ENCODE measurements at places on chromosomes 6 and 20. TPM values are rescaled to one million over a fixed set of nuclear protein-coding genes. Genes with fewer than 3 reads are reported as not detected.
A peak's percentile ranks its signal among the peaks of the same experiment; 100 is the strongest.

GINS1 gene
- 59.9 TPM for total RNA-seq

DNA sequence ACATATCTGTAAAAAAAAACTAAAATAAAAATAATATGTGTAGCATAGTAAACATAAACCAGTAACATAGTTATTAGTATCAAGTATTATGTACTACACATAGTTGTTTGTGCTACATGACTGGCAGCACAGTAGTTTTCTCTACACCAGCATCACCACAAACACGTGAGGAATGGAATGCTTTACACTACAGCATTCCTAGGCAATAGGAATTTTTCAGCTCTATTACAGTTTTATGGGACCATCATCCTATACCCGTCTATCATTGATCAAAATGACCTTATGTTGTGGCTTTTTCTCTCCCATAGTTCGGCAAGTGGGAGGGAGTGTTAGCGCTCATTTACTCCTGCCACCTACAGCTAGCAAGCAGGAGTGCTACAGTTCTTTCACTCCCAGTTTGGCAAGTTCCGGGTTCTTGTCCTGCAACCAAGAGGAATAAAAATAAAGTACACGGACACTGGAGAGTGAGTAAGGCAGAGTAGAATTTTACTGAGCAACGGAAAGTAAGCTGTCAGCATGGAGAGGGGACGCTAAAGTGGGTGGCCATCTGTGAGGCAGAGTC, 196.8 kb upstream of the HSF2 start:
- no peak overlapping the region for H3K27ac ChIP-seq
- no peaks in the 10 kb centered on the region for H3K27me3 ChIP-seq
- peak; percentile 2 for DNase-seq
- no peaks in the 10 kb centered on the region for H3K36me3 ChIP-seq
- no peak overlapping the region for H3K4me3 ChIP-seq
- H3K4me1 ChIP-seq, result no peaks in the 10 kb centered on the region

SDCBP2 gene
- 0.87 TPM for total RNA-seq

BEND3 gene
- 7.6 TPM for total RNA-seq

DNA sequence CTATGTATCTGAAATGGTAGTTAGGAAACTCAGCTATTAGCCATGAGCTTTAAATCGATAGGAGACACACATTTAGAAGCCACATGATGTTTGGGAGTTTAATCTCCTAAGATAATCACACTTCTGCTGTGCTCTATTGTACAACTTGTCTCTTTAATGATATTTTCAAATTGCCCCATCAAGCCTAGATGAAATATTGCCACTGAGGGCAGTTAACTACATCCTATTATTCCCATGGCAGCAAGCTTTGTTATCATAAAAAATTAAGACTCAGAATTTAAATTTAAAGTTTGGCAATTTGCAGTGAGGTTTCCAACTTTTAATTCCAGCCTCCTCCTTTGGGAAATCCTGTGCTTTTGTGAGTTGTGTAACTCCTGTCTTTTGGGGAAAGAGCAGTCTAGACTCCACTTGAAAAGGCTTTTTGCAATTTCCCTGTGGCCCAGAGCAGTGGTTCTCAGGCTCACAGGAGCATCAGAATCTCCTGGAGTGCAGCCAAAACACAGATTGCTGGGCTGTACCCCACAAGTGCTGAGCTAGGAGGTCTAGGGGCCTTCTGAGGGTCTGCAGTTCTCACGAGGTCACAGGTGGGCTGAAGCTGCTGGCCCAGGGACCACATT, 792.4 kb downstream of the QKI start:
- H3K27me3 ChIP-seq, result no peaks in the 10 kb centered on the region
- no peak overlapping the region for H3K27ac ChIP-seq
- no peak for DNase-seq
- no peak overlapping the region for H3K4me3 ChIP-seq

- peak overlapping the region; percentile 78 for H3K27ac ChIP-seq
- H3K27me3 ChIP-seq, result no peaks in the 10 kb centered on the region
These were observed 15.0 kb downstream of the PARD6B start for GRCh38 chr20:50746138-50746940.

SIRPD gene
- not detected for total RNA-seq

- H3K27me3 ChIP-seq, result peaks cover 13% of the 10 kb centered on the region
- no peak for DNase-seq
- H3K27ac ChIP-seq, result no peak overlapping the region
- H3K4me1 ChIP-seq, result 0 out of 2 replicates have a peak, but pooled peaks cover 4% of the 10 kb centered on the region
- H3K4me3 ChIP-seq, result no peak overlapping the region
These were observed 17.7 kb upstream of the STX16 start for GRCh38 chr20:58633161-58634053.

GRCh38 chr20:46865824-46866223, 28.8 kb upstream of the EYA2 start:
- DNase-seq, result no peak
- peaks cover 14% of the 10 kb centered on the region for H3K27me3 ChIP-seq
- no peaks in the 10 kb centered on the region for H3K36me3 ChIP-seq
- no peak overlapping the region for H3K4me3 ChIP-seq

- peaks cover 5% of the 10 kb centered on the region for H3K27me3 ChIP-seq
- no peak overlapping the region for H3K27ac ChIP-seq
- no peaks in the 10 kb centered on the region for H3K4me1 ChIP-seq
- H3K36me3 ChIP-seq, result no peaks in the 10 kb centered on the region
These were observed 40.7 kb upstream of the EXOC2 start for GRCh38 chr6:733431-734219.

- no peaks in the 10 kb centered on the region for H3K27me3 ChIP-seq
- no peaks in the 10 kb centered on the region for H3K36me3 ChIP-seq
- peaks cover 11% of the 10 kb centered on the region for H3K4me1 ChIP-seq
- H3K27ac ChIP-seq, result no peak overlapping the region
These were observed 55.0 kb upstream of the HLA-A start for GRCh38 chr6:29887330-29887818.

- DNase-seq, result no peak
- no peaks in the 10 kb centered on the region for H3K27me3 ChIP-seq
- no peaks in the 10 kb centered on the region for H3K36me3 ChIP-seq
- no peaks in the 10 kb centered on the region for H3K4me1 ChIP-seq
These were observed 391.2 kb upstream of the MAP3K7 start for GRCh38 chr6:90978046-90978445.

GRCh38 chr6:51094271-51094670, 275.6 kb downstream of the TFAP2B start:
- H3K36me3 ChIP-seq, result no peaks in the 10 kb centered on the region
- DNase-seq, result no peak
- H3K27ac ChIP-seq, result no peak overlapping the region

GRCh38 chr20:62330576-62331317, 27.9 kb downstream of the ADRM1 start:
- no peaks in the 10 kb centered on the region for H3K4me1 ChIP-seq
- no peaks in the 10 kb centered on the region for H3K27me3 ChIP-seq
- peaks cover 94% of the 10 kb centered on the region for H3K36me3 ChIP-seq
- no peak overlapping the region for H3K4me3 ChIP-seq
- DNase-seq, result no peak

GRCh38 chr6:93300661-93301060, 118.7 kb downstream of the EPHA7 start:
- H3K27ac ChIP-seq, result no peak overlapping the region
- no peaks in the 10 kb centered on the region for H3K36me3 ChIP-seq
- H3K27me3 ChIP-seq, result no peaks in the 10 kb centered on the region
- DNase-seq, result no peak
- H3K4me3 ChIP-seq, result no peak overlapping the region

ADGRF4 gene
- total RNA-seq, result not detected

GRCh38 chr6:18488526-18489270, 101.5 kb downstream of the RNF144B start:
- no peak overlapping the region for H3K27ac ChIP-seq
- H3K27me3 ChIP-seq, result no peaks in the 10 kb centered on the region

DNA sequence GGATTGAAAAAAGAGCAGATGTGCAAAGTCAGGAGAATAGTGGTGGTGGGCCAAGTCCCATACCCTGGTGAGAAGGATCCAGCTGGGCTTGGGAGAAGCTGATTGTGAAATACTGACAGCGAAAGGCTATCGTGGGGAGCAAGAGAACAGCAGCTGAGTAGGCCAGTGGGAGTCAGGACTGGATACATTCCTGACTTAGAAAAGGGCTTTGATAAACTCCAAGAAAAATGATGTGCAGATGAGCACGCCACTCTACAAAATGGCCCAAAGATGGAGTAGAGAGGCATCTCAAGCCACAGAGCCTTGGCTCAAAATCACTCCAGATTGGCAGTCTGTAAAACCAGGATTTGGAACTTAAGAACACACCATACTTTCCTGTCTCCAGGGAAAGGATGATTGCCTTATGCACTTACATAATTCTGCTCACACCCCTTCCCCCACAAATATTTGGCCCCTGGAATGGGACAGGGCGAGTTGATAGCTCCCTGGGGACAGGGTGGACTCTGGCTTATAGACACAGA, 578.7 kb downstream of the MAFB start:
- no peak overlapping the region for H3K4me3 ChIP-seq
- no peaks in the 10 kb centered on the region for H3K27me3 ChIP-seq
- no peak overlapping the region for H3K27ac ChIP-seq
- no peaks in the 10 kb centered on the region for H3K4me1 ChIP-seq
- no peaks in the 10 kb centered on the region for H3K36me3 ChIP-seq

GRCh38 chr20:44009679-44009992, 95.0 kb downstream of the TOX2 start:
- no peaks in the 10 kb centered on the region for H3K4me1 ChIP-seq
- no peak overlapping the region for H3K4me3 ChIP-seq
- H3K27me3 ChIP-seq, result no peaks in the 10 kb centered on the region
- no peaks in the 10 kb centered on the region for H3K36me3 ChIP-seq
- no peak for DNase-seq
- H3K27ac ChIP-seq, result no peak overlapping the region

DNA sequence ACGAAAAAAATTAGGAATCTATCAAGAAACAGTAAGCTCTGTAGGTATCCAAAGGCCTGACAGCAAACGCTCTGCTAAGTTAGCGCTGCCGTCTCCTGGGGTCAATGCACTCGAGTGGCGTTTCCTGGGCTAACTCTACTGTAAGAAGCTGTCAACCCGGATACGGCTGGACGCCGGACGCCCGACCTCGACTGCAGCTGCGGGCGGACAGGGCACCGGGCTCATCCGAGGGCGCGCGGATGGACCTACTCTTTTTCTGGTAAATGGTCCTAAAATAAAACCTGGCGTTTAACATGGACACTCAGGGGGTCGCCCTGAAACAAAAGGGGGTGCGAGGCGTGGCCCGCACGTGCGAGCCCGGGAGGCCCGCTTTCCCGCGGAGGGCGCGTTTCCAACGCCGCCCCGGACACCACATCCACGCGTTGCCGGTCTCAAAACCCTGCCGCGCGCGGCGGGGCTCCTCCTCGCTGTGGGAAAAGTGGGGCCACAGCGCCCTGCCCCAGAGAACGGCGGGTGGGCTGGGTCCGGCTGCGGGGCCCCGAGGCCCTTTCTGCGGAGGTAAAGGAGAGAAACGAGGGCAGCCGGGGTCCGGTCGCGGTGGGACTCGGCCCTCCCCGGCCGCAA, 537 bp downstream of the TCP1 start:
- H3K4me3 ChIP-seq, result peak overlapping the region; percentile 91
- H3K4me1 ChIP-seq, result peaks cover 68% of the 10 kb centered on the region
- peaks cover 38% of the 10 kb centered on the region for H3K36me3 ChIP-seq
- H3K27ac ChIP-seq, result peak overlapping the region; percentile 91
- DNase-seq, result peak; percentile 47

- H3K27ac ChIP-seq, result peak overlapping the region; percentile 61
- DNase-seq, result peak; percentile 43
- H3K36me3 ChIP-seq, result no peaks in the 10 kb centered on the region
- H3K4me1 ChIP-seq, result peaks cover 54% of the 10 kb centered on the region
These were observed 25.1 kb upstream of the SLC17A3 start for GRCh38 chr6:25899123-25899522.

DNA sequence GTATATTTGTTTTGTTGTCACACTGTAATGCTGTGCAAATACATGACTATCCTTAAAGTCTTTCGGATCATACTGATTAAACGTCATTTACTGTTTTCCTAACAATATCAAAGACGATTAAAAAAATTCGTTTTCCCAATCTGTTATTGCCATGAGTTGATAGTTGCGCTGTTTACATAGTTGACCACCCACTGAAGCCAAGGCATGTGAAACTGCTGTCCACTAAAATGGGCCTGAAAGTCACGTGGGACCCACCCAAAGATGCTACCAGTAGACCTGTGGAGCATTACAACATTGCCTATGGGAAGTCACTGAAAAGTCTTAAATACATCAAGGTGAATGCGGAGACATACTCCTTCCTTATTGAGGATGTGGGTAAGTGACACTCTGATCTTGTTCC, 28.1 kb downstream of the FNDC1 start:
- H3K27me3 ChIP-seq, result no peaks in the 10 kb centered on the region
- no peaks in the 10 kb centered on the region for H3K36me3 ChIP-seq
- no peaks in the 10 kb centered on the region for H3K4me1 ChIP-seq
- no peak overlapping the region for H3K27ac ChIP-seq
- DNase-seq, result no peak
- H3K4me3 ChIP-seq, result no peak overlapping the region

GRCh38 chr6:161561908-161562307, 288.0 kb upstream of the AGPAT4 start:
- H3K4me1 ChIP-seq, result no peaks in the 10 kb centered on the region
- no peak overlapping the region for H3K27ac ChIP-seq
- no peak overlapping the region for H3K4me3 ChIP-seq
- no peak for DNase-seq
- H3K27me3 ChIP-seq, result no peaks in the 10 kb centered on the region
- H3K36me3 ChIP-seq, result no peaks in the 10 kb centered on the region

- H3K4me1 ChIP-seq, result no peaks in the 10 kb centered on the region
- DNase-seq, result no peak
- no peak overlapping the region for H3K27ac ChIP-seq
- no peaks in the 10 kb centered on the region for H3K27me3 ChIP-seq
These were observed 340.6 kb upstream of the SASH1 start for GRCh38 chr6:148001844-148002642.

- no peaks in the 10 kb centered on the region for H3K36me3 ChIP-seq
- H3K27ac ChIP-seq, result no peak overlapping the region
- H3K27me3 ChIP-seq, result no peaks in the 10 kb centered on the region
- H3K4me3 ChIP-seq, result peak overlapping the region; percentile 42
- no peak for DNase-seq
These were observed 140.8 kb upstream of the CARMIL1 start for GRCh38 chr6:25138233-25138933.

DNA sequence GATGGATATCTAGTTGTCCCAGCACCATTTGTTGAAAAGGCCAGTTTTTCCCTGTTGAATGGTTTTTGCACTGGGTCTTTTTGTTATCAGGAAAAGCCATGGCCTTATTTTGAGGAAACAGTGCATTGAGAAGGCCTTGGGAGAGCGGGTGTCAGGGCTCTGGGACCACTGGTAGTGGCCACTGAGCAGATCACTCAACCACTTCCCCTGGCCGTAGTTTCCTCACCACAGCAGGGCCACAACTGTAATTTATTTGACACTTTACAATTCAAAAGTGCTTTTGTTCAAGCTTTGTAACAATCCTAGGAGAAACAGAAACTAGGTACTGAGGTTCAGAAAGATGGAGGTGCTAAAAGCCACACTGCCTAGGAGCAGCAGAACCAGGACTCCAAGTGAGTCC, 281.8 kb downstream of the GMDS start:
- DNase-seq, result no peak
- H3K4me1 ChIP-seq, result no peaks in the 10 kb centered on the region

All from HepG2 (cell line).